ENCODE measurements at places on chromosomes 16 and 17.

DNA sequence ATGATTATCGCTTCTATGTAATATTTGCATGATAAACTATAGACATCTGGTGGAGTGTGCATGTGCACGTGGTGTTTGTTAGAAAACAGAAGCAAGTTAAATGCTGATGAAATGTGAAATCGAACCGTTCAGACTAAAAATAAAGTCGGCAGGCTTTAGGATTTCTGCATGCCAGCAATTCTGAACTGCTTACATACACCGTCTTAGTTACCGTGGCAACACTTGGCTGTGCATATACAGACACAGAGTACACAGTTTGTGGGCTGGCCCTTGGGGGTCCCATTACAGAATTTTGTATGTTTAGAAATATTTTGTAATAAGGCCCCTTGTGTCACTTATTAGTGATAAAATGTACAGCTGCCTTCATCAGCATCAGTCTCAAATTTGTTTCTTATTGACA is 605.5 kb downstream of the RBFOX1 start:
- no peak for DNase-seq

- DNase-seq, result peak; percentile 60
Measured at GRCh38 chr17:82752371-82753200, 721 bp downstream of the TBCD start.

- no peak for DNase-seq
Measured at GRCh38 chr16:84408856-84409255, 40.5 kb downstream of the ATP2C2 start.

GRCh38 chr17:31919802-31920525 is 16.8 kb upstream of the SUZ12 start:
- DNase-seq, result peak; percentile 31

DNA sequence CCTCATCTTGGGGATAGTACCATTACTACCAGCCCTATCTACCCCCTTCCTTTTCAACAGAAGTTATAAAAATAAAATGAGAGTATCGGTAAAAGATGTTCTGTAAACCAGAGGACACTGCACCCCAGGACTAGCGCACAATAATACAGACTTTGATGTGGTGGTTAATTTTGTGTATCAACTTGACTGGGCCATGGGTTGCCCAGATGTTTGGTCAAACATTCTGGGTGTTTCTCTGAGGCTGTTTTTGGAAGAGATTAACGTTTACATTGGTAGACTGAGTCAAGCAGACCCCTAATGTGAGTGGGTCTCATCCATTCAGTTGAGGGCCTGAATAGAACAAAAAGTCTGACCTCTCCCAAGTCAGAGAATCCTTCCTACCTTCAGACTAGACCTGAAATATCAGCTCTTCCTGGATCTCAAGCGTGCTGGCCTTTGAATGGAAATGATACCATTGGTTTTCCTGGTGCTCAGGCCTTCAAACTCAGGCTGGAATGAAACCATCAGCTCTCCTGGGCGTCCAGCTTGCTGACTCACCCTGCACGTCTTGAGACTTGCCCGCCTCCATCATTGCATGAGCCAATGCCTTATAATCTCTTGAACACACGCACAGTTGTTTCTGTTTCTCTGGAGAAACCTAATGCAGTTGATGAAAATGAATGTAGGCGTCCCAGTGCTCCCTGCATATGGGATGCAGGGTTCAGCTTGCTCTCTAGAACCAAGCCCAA is 10.1 kb downstream of the MRM1 start:
- no peak for DNase-seq

DNA sequence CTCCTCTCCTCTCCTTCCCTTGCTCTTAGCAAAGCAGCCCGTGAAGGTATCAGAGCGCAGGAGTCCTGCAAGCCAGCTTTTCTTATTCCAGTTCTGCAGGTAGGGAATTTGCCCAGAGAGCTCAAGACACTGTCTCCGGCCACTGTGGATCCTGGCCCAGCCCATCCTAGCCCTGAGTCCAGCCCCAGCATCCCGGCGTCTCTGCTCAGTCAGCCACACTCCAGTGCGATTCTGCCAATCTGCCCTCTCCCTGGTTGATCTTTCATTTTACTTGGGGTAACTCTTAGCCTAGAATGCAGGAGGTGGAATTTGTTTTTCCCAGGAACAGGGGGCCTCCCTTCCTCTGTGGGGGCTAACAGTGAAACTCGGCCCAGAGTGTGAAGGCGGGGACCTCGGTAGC is 176.9 kb upstream of the GSE1 start:
- DNase-seq, result no peak

Measured in GM13977 (cell line).